Activated CD8-positive, alpha-beta T cell treated with anti-CD3 and anti-CD28 coated beads, Interleukin-2, amount 10 ng/mL, durations not matched to agents 7 days and 5 days (primary cell): ENCODE measurements at places on chromosomes 16 and 17. TPM values are rescaled to one million over a fixed set of nuclear protein-coding genes. Genes with fewer than 3 reads are reported as not detected.
A peak's percentile ranks its signal among the peaks of the same experiment; 100 is the strongest.

OR1A1 gene
- total RNA-seq: not detected

C17orf78 gene
- not detected for total RNA-seq

DNA sequence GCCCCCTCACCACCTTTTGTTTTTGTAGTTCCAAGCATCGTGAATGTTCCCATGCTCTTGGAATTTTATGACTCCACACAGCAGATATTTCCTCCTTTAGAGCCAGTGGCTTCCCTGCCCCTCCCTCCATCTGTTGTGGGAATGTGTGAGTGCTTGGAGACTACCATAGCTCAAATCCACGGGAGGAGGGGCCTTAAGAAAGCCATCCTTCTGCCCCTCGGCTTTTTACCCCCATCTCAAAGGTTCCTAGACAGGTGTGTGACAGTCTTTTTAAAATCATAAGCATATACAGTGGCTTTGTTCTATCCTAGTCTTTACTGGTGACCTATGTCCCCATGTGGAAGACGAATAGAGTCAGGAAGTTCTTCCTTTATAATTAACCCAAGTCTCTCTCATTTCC, 47.2 kb downstream of the YPEL2 start:
- no peak for DNase-seq

GRCh38 chr16:85539084-85539483, 74.0 kb upstream of the GSE1 start:
- DNase-seq: no peak

DNA sequence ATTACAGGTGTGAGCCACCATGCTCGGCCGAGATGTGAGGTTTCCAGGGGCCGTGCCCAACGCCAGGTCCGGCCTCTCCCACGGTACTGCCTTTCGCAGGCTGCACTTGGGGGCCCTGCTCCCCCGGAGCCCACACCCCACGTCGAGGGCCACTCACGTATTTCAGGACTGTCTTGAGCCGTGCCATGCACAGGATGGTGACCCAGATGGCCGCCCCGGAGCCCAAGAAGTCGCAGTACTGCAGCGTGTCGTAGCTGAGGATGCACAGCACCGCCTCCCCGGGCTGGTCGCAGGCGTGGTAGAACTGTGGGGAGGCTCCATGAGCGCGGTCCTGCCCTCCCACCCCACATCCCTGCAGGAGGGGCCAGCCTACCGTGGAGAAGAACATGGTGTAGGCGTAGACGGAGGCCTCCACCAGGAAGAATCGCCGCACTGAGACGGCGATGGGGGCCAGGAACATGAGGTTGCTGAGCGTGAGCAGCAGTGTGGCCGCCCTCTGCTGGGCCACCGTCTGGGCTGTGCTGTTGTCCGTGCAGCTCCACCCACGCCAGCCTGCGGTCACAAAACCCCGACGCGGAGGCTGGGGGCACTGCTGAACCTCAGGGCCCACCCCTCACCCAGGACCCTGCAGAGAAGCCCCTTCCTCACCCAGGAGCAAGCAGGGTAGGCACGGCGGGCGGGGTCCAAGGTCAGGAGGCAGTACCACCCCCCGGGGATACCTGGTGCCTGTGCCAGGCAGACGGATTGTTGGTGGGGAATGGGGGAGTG, 3.7 kb upstream of the MRPL28 start:
- no peak for DNase-seq

- no peak for DNase-seq
Measured at GRCh38 chr17:66541461-66542128, 239.2 kb downstream of the PRKCA start.

DNA sequence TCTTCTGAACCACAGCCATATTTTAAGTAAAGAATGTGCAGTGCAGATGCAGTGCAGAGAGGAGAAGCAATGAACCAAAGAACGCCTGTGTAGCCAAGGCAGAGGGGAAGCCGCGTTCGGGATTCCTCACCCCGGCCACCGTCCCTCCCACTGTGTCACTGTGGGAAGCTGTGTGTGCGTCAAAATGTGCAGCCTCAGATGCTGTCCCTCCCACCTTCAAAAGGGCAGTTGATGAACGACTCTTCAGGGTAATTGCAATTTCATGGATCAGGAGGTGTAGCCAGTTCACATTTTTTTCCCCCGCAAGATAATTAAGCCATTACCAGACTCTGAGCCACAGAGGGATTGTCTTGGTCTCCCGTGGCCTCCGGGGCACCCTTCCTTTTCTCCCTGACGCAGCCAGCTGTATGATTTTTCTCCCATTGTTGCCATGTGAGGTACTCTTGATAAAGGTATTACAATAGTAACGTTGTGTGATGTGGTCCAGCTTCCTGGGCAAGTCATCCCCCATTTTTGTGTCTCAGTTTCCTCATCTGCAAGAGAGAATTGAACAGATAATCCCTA, 190.0 kb downstream of the FOXL1 start:
- DNase-seq: no peak

DNA sequence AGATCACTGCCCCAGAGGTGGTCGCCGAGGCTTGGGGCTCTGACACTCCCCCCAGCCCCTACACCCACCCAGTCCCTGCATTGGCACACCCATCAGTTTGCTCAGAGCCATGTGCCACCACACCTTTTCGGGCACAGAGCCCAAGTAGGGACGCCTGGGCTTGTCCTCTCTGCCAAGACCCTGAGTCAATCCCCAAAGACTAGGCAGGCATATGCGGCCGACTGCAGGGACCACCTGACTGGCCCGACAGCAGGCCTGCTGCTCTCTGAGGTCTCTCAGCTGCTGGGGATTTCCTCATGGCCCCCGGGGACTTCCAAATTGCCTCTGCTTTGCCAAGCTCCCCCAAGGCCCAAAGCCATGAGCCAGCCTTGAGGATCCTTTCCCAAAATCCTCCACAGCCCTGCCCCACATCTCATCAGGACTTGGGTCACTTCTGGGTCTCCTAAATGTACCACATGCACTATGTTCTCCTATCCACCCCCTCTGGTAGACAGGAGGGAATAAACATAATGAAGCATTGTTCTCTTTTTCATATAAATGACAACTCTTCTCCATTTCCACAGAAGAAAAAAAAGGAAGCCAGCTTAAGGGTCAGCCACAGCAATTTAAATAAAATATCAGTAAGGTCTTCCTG, 30.6 kb downstream of the MYO18A start:
- no peak for DNase-seq

- no peak for DNase-seq
Measured at GRCh38 chr16:87369796-87370719, 13.5 kb downstream of the FBXO31 start.

- no peak for DNase-seq
Measured at GRCh38 chr16:56244612-56245011, 53.3 kb downstream of the GNAO1 start.

DNA sequence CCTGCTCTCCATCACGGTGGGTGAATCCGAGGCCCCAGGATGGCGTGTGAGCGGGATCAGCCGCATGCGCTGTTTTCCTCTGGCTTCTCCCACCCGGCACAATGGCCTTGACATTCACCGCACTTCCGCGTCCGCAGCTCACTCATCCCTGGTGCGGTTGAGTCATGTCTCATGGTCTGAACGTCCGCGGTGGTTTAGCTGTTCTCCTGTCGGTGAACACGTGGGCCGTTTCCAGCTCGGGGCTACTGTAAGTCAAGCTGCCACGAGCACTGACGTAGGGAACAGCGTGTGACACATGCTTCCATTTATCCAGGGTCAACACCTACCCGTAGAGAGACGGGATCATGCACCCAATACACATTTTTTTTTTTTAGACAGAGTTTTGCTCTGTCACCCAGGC, 15.3 kb upstream of the CACNA1H start:
- DNase-seq: no peak

- no peak for DNase-seq
Measured at GRCh38 chr17:32161029-32161428, 18.7 kb downstream of the RHOT1 start.

DNA sequence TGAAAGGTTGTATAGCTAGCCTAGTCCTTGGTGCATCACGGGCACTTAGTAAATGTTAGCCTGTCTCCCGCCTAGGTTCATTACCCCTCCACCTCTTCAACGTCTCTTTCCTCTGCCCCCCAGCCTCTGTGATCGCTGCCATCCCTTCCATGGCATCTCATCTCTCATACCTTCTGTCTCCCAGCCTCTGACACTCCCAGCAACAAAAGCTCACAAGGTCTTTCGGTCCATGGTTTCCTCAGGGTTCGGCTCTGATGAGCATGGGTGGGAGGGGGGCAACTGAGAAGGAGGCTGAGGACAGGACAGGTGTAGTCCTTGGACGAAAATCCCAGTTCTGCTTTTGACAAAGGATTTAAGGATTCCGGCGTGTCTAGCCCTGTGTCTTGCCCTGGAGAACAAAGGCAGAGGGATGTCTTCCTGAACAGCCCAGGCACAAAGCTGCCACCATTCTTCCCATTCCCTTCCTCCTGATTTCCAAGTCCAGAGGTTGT, 16.7 kb downstream of the CCR7 start:
- peak; percentile 19 for DNase-seq

GRCh38 chr16:61580579-61580978, 455.7 kb downstream of the CDH8 start:
- no peak for DNase-seq

DNA sequence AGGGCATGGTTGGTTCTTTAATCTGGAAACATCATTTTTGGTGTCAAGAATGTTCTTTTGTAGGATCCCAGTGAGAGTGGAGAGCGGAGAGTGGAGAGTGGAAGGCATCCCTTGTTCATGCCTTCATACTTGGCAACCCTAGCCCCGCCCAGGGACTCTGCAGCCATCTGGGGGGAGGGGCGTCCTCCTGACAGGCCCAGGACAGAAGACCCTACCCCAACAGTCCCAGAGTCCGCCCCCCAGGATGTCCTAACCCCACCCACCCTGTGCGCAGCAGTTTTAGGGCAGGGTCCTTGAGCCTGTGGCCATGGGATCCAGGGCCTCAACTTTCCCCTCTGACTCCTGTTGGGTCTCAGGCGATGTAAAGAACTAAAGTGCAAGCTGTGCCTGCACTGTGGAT, 4.5 kb downstream of the SLC26A11 start:
- DNase-seq: no peak

- DNase-seq: no peak
Measured at GRCh38 chr17:4554441-4554996, 665 bp downstream of the MYBBP1A start.

GRCh38 chr17:1597861-1598342, 30.7 kb downstream of the SLC43A2 start:
- DNase-seq: no peak
